ENCODE measurements at places on chromosomes 11 and 22.
A peak's percentile ranks its signal among the peaks of the same experiment; 100 is the strongest.

- no peak for DNase-seq
These were observed 12.6 kb upstream of the TRIM44 start for GRCh38 chr11:35650006-35650405.

DNA sequence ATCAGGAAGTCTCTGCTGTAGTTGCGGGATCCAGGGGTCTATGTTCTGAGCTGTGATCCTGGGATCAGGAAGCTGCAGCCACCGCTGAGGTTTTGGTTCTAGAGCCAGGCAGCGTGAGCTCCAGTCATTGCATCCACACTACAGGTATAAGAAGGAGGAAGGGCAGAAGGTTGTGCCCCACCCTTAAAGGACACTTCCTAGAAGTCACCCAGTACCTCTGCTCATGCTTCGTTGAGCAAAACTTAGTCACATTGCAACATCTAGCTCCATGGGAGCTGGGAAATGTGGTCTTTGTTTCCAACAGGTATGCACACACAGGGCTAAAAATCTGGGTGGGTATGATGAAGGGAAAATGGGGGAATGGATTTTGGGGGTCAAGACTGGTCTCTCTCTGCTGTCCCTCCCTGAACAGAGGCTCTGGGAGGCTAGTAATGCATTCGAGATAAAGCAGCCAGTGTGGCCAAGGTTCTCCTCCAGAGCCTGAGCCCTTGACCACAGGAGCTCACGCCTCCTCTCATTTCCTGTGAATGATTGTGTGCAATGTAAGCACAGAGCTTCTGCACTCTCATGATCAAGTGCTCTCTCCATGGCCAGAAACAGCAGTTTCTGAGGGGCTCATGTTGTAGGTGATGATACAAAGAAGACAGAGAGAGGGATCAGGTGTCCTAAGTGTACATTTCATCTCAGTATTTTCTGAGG is 86.8 kb upstream of the OR4B1 start:
- DNase-seq, result no peak

- DNase-seq, result no peak
These were observed 261.3 kb upstream of the ARHGAP20 start for GRCh38 chr11:110973401-110973980.

DNA sequence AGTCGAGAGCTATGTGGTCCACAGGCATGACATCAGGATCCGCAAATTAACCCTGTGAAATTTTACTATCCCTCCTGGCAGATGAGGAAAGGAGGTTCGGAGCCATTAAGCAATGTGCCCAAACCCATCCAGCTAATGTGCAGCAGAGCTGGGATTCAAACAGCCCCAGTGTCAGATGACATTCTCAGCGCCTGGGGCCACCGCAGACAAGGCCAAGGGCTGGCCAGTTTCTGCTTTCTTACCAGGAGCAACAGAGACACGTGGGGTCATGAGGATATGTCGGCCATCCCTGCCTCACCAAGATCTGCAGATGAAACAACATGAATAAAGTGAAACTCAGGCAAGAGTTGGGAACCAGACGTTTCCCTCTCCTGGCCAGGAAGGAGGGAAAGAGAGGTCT is 110.2 kb downstream of the TENM4 start:
- DNase-seq, result no peak

DNA sequence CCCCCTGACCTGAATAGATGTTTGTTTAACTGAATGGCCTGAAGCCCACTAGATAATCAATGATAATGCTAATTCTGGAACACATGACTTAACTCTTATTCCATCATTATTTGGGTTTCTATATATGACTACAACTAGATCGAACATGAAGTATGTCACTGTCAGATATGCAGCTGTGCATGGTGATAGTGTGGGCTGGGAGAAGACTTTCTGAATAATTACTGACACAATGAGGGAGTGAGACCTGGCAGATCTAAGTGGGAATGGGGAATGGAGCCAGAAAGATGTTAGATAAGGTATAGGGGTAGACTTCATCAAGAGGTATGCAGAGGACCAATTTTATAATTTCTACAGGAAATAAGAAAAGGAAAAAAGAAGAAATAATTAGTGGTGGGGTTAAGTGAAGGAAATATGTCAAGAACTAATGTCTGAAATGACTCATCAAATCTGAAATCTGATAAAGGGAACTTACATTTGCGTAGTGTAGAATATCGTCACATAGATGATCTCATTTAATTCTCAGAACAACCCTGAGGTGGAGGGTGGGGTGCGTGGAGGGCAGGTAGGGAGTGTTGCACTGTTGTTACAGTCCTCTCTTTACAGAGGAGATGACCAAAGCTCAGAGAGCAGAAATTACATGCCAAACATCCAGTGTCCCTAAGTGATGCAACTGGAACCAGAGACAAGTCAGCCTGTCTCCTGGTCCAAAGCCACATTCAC is 68.2 kb upstream of the EED start:
- no peak for DNase-seq

- DNase-seq, result no peak
These were observed 58.5 kb upstream of the ANO1 start for GRCh38 chr11:70019576-70020011.

- peak; percentile 40 for DNase-seq
These were observed 1.5 kb downstream of the MIAT start for GRCh38 chr22:26658671-26659478.

- DNase-seq, result no peak
These were observed 398.0 kb downstream of the TENM4 start for GRCh38 chr11:79042824-79043223.

GRCh38 chr11:75946531-75947530 is 131.8 kb downstream of the UVRAG start:
- no peak for DNase-seq

GRCh38 chr22:24496661-24497060 is 1.5 kb downstream of the UPB1 start:
- no peak for DNase-seq

DNA sequence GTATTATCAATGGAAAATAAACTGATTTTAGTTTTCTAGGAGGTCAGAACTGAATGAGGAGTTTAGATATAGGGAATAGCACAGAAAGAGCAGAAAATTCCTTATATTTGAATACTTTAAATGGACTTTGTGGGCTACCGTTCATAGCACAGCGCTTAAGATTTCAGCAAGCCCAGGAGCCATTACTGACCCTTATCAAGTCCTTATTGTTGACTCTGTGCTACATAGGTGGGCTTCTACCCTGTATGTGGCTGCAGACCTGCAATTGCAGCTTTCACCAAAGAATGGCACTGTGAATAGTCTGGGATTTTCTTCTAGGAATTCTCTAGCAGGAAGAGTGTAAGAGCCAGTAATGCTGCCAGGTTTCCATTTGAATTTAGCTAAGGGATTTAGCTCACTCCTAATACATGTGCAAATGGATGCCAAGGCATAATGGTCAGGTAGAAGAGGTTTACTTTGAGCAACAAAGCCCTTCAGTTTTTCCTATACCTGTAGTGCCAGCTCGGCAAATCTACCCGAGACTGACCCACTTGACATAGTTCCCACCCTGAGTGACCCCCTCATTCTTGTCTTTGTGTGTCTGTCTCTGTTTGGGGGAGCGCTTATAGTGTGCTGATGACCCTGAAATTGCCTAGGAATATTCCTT is 42.5 kb upstream of the DLAT start:
- DNase-seq, result no peak

- no peak for DNase-seq
These were observed 10.7 kb upstream of the IL18BP start for GRCh38 chr11:71988050-71988449.

DNA sequence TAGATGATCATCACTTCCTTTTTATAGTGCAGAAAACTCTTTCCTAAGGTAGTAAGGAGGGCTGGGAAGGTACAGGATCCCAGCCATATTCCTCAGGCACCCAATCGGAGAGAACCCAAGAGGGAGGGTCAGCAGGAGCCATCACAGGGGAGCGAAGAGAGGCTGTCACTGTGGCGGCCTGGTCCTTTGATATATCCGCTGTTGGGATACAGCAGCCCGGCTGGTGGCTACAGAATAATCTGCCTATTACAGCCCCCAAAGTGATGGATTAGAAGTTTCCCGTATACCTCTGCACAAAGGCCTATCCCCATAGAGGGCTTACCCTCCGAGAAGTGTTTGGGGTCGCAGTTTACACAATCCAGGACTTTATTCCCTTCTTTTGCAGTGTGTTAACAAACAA is 48.5 kb downstream of the OR4D9 start:
- no peak for DNase-seq

- DNase-seq, result no peak
These were observed 27.8 kb upstream of the THY1 start for GRCh38 chr11:119450590-119451326.

DNA sequence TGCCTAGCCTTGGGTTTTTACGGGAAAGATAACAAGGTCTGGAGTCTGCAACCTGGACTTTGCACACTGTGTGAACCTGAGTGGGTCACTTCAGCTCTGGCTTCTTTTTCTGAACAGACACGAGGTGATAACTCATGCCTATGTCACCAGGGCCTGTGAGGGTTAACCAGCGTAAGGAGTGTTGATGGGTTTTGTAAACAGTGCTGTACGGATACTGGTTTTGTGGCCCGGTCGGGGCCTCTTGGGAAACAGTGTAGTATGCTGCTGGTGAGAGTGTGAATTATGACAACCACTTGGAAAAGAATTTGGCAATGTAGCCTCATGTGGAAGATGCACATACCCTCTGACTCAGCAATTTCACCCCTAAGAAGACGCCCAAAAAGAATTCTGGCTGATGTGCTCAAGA is 266.8 kb downstream of the MN1 start:
- no peak for DNase-seq

DNA sequence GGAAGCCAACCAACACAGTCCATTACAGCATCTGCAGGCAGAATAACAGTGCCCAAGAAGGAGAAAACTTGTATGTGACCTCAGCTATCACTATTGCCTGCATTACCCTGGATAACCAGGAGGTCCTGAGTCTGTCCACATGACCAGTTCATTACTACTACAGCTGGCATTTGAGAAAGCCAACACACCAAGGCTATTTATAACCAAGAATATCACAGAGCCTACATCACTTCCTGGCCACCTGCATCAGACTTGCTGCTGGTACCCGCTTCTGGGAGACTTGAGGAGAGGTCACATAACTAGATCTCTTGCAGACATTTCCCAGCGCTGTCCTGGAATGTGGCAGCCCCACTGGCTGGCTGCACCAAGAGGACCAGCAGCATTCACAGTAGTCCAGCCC is 11.1 kb upstream of the OR56B4 start:
- no peak for DNase-seq

DNA sequence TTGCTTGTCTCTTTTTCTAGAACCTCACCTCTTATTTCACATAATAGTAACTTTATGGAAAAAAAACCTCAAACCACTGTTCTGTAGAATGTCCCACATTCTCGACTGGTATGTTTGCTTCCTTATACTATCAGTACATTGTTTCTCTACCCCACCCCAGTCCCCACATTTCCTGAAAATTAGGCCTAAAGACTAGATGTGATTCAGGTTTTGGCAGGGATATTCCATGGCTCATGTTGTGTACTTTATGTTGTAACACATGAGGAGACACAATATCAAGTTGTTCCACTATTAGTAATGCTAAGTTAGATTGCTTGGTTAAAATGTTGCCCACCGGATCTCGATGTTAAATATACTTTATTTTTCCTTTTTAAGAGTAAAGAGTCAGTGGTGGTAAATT is 34.7 kb downstream of the DDIAS start:
- DNase-seq, result no peak

DNA sequence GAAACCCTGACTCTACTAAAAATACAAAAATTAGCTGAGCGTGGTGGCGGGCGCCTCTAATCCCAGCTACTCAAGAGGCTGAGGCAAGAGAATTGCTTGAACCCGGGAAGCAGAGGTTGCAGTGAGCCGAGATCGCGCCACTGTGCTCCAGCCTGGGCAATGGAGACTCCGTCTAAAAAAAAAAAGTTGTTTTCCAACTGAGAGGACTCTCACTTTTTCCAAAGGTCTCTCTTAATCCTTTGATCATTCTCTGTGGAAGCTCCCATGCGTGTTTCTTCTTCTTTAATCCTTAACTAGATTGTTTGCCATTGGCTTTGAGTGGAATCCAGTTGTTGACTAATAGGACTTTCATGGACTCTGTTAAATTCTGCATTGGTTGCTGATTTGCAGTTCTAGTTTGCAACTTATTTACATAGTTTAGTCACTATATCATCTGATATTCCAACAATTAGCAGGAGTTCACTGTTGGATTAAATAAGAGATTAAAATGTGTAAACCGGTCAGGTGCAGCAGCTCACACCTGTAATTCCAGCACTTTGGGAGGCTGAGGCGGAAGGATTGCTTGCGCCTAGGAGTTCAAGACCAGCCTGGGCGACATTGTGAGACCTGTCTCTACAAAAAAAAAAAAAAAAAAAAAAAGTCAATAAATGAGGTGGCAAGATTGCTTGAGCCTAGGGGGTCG is 79.7 kb downstream of the C22orf31 start:
- no peak for DNase-seq

GRCh38 chr11:132627981-132628380 is 904.3 kb downstream of the OPCML start:
- DNase-seq, result no peak

DNA sequence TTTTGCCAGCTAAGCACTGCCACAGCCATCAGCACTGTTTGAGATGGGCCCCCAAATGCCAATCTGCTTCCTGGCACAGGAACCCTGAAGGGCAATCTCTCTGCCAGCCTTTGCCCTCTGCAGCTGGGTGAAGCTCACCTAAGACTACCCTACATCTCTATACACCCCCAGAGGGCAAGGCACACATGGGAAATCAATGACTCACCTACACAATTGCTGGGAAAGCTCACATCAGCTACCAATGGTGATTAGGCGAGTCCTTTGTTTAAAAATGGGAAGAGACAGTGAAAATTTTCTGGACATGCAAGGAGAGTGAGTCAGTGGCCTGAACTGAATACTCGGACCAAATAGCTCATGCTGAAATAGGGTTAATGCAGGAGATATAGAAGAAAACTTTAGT is 12.6 kb upstream of the PRDM11 start:
- DNase-seq, result no peak

GRCh38 chr11:133834682-133835592 is 10.4 kb downstream of the SPATA19 start:
- no peak for DNase-seq

DNA sequence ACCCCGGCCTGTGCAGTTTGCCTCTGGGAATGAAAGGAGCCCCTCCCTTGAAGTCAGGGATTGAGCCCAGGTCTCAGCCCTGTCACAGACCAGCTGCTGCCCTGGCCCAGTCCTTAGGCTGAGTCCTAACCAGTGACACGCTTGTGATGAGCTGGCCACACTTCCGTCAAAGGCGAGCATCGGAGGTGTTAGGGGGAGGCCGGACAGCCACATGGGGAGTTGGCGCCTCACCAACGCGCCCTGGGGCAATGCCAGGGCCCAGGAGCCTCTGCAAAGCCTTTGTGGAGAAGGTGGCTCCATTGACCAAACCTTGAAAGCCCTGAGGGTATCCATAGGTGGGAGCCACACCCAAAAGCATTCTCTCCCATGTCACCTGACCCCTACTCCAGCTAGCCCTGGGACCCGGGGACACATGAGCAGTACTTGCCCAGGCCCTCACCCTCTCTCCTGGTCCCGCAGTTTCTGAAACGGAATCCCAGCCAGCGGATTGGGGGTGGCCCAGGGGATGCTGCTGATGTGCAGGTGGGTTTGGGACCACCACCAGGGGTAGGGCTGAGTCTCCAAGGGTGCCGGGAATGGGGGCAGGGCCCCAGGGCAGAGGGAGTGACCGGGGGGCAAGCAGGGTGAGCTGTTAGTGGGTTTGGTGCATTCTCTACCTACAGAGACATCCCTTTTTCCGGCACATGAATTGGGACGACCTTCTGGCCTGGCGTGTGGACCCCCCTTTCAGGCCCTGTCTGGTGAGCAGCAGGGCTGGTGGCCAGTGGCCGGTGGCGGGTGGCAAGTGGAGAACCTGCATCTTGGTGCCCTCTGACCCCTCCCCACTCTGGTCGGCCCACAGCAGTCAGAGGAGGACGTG is 3.7 kb downstream of the PTPRCAP start:
- no peak for DNase-seq

GRCh38 chr11:129637473-129637872 is 178.2 kb upstream of the TMEM45B start:
- DNase-seq, result no peak

- DNase-seq, result no peak
These were observed 222.9 kb upstream of the ARHGAP20 start for GRCh38 chr11:110935018-110935640.

Measured in NCI-H774 (cell line).